Activated CD4-positive, alpha-beta T cell treated with anti-CD3 and anti-CD28 coated beads for 24 hours (primary cell): ENCODE measurements at places on chromosomes 6 and 20.

- DNase-seq: no peak
These were observed 45.3 kb upstream of the ZNF184 start for GRCh38 chr6:27517928-27518787.

- no peak for DNase-seq
These were observed 14.9 kb downstream of the TMEM170B start for GRCh38 chr6:11552442-11552841.

DNA sequence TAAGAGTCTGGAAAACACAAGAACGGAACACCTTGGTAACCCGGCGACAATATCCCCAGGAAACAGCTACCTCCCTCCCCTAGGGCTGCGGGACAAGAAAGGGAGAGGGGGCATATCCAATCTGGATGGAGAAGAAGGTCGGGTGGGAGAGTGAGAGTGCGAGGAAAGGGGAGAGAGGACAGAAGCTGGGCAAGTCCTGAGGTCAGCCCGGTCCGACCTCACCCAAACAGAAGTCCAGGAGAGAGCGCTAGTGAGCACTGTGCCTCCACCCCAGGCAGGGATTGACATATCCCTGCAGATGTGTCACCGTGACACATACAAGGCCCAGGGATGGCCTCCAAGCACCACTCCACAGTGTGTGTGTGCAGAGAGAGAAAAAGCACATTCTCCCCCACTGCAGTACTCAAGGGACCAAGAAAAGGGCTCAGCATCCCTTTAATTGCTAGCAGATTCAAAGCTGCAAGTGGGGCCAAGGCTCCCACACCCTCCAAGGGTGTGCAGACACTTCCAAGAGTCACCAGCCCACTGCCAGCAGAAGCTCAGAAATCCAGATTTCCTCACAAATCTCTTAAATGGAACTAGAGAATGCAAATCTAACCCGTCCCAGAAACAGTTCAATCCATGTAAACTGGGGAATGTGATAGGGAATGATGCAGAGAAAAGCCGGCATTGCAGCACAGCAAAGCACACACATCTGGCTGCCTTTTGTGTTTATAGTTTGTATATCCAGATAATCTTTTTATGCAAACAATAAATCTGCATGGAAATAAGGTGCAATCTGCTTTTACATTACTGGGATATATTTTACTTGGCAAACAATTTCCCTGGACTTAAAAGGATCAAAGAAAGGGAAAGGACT, 3.1 kb downstream of the PXDC1 start:
- DNase-seq: no peak

DNA sequence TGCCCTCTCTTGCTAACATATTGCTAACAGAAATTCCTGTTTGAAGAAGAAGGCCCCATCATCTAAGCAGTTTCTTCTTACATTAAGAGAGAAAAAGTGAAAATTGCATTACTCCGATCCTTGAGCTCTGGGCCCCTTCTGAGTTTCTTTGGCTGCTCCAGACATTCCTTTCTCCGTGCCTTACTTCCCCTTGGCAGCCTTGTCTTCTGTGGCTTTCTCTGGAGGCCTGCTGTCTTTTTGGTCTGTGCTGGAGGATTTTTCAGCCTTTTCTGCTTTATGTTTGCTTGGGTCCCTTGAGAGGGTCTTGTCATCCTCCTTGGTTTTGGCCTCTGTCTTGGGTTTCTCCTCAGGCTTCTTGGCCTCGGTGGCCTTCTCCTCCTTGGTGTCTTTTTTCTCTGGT, 378.8 kb upstream of the CHD6 start:
- DNase-seq: no peak

DNA sequence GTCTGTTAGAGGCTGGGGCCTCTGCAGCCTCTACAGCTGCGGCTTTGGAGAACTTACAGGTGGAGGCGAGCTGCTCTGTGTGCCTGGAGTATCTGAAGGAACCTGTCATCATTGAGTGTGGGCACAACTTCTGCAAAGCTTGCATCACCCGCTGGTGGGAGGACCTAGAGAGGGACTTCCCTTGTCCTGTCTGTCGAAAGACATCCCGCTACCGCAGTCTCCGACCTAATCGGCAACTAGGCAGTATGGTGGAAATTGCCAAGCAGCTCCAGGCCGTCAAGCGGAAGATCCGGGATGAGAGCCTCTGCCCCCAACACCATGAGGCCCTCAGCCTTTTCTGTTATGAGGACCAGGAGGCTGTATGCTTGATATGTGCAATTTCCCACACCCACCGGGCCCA, 2.6 kb downstream of the TRIM39 start:
- no peak for DNase-seq

DNA sequence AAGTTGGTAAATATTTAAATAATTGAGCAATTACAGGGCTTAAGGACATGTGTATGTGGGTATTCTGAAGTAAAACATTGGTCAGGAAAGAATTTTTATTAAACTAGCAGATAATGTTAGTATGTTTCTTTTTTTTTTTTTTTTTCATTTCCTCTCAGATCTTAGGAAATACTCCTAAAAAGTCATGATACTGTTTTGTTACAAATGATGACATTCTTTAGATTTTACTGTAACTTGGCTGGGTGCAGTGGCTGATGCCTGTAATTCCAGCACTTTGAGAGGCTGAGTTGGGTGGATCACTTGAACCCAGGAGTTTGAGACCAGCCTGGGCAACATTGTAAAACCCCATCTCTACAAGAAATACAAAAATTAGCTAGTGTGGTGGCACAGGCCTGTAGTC, 41.5 kb downstream of the CDC40 start:
- DNase-seq: no peak

- no peak for DNase-seq
These were observed 14.0 kb upstream of the COL10A1 start for GRCh38 chr6:116139917-116140316.

- DNase-seq: no peak
These were observed 10.5 kb downstream of the GNAS-AS1 start for GRCh38 chr20:58839991-58840747.

- DNase-seq: no peak
These were observed 606 bp downstream of the ID4 start for GRCh38 chr6:19837511-19838441.

- DNase-seq: no peak
These were observed 2.2 kb upstream of the VEGFA start for GRCh38 chr6:43767553-43768505.

DNA sequence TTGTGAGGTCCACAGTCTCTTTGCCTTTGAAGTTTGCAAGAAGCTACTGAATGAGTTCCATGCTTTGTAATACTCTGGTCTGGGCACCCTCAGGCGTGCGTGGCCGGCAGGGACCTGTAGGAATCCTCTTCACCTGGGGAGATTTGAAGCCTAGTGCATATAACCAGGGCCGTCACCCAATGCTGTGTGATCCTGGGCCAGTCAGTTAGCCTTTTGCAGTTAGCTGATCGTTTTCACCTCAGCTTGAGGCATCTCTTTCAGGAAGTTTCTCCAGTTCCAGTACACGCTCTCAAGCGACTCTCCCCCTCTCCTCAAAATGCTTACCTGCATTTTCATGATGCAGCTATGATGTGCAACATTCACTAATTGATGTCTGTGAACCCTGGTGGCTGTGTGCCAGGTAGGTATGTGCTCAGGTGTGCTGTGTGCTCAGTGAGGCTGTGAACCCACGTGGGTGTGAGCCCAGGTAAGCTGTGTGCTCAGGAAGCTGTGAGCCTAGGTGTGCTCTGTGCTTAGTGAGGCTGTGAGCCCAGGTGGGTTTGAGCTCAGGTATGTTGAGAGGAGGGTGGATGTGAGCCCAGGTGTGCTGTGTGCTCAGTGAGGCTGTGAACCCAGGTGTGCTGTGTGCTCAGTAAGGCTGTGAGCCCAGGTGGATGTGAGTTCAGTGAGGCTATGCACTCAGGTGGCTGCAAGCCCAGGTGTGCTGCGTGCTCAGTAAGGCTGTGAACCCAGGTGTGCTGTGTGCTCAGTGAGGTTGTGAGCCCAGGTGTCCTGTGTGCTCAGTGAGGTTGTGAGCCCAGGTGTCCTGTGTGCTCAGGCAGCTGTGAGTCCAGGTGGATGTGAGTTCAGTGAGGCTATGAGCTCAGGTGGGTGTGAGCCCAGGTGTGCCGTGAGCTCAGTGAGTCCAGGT, 120.4 kb downstream of the PHACTR3 start:
- DNase-seq: no peak

GRCh38 chr6:10624836-10625235, 69.6 kb downstream of the C6orf52 start:
- no peak for DNase-seq

DNA sequence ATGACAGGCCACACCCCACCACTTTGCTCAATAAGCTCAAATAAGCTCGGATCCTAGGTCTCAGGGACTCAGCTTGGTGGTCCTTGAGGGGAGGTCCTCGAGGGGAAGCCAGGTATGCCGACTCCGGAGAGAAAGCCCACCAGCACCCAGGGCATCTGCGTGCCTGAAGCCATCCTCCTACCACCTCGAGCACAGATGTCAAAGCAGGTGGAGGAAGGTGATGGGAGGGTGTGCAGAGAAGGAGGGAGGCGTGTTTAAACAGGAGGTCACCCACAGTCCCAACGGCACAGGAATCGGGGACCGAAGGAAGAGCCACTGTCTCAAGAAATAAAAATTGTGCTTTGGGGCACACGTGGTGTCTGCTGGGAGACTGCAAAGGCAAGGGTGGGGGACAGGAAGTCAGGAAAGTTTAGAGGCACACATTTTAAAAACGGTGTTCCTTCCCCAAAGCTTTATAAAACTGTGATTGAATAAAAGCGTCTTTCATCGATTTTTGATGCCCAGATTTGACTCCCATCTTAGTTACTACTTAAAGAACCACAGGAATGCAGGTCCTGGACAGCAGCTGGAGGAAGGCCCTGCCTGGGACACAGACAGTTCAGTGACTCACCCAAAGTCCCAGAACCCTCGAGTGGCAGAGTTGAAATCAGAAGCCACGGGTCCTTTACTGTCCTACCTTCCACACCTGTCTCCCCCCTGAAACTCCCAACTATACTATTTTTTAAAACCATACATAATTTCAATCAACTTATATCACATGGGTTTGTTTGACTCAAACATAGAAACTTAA, 221.0 kb upstream of the PDE10A start:
- no peak for DNase-seq

DNA sequence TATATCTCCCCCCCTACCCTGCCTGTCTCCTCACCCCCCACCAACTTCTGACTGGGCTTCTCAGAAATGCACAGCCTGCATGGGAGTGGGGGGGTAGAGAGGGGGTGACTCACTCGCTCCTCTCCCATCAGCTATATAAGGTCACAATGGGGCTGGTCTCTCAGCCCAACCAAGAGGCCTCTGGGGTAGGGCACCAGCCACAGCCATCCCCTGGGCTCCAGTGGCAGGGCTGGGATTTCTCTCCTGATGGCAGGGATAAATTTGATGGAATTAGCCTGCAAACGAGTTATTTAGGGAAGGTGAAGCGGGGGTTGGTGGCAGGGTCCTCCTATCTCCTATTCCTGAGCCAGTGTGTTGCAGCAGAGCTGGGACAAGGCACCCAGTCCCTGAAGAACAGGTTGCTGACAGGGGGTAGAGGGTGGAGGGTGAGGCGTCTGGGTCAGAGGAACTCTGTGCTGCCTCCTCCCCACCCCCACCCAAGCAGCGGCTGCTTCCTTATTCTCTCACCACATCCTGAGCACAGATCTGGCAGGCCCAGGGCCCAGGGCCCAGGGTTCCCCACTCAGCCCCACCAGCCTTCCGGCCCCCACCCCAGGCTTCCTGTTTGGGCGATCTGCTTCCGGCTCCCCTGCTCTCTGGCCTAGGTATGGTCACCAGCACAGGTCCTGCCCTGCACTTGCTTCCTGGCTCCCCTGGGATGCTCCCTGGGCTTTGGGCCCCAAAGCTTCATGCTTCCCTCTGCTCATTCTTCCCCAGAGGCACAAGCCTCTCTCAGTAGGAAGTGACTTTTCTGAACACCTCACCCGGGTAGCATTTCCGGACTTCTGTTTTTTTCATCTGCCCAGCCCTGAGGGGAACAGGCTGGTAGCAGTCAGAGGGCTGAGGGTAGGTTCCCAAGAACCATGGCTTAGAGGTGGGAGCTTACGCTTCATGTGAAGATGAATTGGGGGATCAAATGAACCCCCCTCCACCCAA, 4.0 kb downstream of the PPP1R18 start:
- peak; percentile 70 for DNase-seq

DNA sequence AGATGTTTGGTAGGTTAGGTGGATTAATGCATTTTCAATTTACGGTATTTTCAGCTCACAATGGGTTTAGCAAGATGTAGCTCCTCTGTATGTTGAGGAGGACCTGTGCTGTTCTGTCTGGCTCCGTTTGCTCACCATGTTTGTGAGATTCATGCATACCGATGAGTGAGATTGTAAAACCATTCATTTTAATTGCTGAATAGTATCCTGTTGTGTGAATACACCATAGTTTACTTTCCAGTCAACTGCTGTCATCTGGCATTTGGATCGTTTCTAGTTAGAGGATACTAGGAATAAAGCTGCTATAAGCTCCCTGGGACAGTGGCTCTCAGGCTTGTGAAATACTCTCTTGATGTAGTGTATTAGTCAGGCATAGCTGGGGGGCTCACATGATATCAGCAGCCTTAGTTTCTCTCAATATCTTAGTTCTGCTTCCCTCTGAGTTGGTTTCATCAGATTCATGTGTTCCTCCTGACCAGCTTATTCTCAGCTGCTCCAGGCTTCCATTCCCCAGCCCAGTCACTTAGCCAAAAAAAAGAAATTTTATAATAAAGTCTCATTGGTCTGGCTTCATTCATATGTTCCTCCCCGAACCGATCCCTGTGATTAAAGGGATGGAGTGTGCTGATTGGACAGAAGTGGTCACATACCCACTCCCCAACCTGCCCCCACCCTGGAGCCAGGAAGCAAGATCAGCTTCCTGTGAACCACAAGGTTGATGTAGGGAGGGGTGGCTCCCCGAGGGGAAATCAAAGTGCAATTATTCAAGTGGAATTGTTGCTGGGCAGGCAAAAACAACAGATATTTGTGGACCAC, 10.9 kb upstream of the B4GALT5 start:
- no peak for DNase-seq

DNA sequence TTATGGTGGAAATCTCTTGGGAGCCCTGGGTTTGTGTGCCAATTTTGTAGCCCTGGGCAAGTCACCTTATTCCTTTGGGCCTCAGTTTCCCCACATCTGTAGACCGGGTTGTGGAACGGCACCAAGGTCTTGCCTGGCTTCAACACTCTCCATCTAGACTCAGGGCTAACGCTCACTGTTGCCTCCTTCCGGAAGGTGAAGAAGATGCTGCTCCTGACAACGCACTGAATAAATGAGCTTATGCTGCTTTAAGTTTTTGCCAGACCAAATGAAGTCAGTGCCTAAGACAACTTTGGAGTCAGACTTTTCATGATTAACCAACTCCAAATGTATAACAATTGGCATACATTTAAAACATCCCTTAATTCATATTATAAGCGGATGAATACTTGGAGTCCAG, 53.1 kb downstream of the PSMG4 start:
- no peak for DNase-seq

- no peak for DNase-seq
These were observed 1299.4 kb upstream of the MAP3K7 start for GRCh38 chr6:91886183-91886795.

DNA sequence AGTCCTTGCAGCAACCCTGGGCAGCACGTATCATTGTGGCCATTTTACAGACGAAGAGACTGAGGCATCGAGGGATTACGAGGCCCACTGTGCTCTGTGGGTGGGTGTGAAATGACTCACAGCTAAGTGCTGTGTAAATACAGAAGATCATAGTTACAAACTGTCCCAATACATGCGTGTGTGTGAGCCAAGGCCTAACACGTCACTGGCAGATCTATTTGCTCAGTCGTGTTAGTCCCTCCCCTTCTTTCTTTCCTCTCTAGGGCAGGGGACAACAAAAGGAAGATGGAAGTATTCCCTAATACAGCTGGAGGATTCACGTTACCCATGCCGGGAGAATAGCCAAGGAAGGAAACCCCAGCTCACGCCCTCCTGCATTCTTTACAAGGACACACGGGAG, 175.9 kb downstream of the CDC5L start:
- no peak for DNase-seq
